T-helper 2 cell treated with Interferon-gamma antibody and Interleukin-4, amounts not matched to agents 5 μg/mL and 100 μg/mL, for 36 hours (primary cell): ENCODE measurements at places on chromosomes 2 and 18.

DNA sequence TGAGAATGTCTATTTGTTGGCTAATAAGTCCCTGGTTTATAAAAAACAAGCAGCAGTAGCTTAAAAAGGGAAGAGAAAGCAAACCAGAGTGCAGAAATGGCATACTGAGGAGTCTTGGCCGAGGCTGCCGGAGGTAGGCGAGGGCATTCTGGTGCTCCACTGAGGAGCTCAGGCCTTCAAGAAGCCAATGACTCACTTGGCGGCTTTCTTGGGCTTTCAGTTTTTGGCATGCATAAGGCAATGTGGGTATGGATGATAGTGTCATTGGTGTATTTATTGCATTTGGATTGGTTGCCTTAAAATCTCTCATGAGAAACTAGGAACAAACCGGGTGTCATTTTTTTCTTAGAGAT, 119.6 kb upstream of the ARL5A start:
- DNase-seq = no peak

GRCh38 chr2:88281302-88282217, 111.4 kb downstream of the THNSL2 start:
- DNase-seq = no peak

DNA sequence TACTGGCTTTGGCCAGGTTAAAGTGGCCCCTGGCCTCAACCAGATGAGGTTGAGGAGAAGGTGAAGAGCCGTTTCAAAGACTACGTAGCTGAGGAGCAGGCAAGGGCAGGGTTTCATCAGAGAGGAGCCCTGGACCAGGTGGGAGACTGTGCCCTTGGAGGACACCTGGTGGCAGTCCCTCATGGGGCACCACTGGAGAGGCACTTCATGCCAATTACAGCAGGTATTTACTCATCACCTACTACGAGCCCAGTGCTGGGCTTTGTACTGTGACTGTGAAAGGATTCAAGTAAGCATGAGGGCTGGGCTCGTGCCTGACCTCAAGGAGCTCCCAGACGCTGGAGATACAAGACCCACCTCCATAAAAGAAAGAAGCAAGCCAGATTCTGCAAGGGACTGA, 37.6 kb downstream of the SMAD7 start:
- no peak for DNase-seq

GRCh38 chr18:6741232-6741663, 11.7 kb downstream of the ARHGAP28 start:
- DNase-seq = no peak

- DNase-seq = no peak
Observed at GRCh38 chr2:70089983-70090525, 2.8 kb downstream of the PCBP1 start.
